ENCODE measurements at places on chromosomes 5 and 9.

DNA sequence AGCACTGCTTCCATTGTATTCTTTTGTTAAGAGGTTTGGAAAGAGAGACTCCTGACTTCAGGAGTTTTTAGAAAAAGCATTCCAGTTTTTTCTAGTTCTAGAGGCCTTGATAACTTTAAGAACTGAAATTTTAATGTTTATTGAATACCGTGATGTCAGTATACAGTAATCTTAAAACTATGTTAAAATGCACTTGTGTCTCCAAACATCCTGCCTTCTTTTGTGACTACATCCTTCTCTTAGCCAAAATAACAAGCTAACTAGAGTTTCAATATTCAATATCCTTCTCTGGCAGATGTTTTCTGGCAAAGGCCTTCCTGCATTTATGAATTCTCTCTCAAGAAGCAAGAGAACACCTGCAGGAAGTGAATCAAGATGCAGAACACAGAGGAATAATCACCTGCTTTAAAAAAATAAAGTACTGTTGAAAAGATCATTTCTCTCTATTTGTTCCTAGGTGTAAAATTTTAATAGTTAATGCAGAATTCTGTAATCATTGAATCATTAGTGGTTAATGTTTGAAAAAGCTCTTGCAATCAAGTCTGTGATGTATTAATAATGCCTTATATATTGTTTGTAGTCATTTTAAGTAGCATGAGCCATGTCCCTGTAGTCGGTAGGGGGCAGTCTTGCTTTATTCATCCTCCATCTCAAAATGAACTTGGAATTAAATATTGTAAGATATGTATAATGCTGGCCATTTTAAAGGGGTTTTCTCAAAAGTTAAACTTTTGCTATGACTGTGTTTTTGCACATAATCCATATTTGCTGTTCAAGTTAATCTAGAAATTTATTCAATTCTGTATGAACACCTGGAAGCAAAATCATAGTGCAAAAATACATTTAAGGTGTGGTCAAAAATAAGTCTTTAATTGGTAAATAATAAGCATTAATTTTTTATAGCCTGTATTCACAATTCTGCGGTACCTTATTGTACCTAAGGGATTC, 43.1 kb downstream of the NDFIP1 start:
- peak; percentile 46 for DNase-seq

DNA sequence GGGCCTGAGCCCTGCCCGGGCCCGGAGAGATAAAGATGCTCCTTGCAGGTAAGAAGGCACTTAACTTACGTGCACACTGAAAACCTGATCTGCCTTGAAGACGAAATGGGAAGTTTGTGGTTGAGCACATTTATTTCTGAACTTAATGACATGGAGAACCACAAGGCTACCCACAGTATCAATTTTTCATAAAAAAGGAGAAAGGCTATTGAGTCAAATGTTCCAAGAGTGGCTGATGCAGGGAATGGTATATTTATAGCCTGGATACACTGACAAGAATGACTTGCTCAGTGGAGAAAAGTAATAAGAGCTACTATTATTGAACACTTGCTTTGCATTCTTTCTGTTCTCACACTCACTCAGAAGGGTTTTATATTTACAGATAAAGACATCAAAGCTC, 419.3 kb downstream of the ACTL7B start:
- DNase-seq, result no peak

DNA sequence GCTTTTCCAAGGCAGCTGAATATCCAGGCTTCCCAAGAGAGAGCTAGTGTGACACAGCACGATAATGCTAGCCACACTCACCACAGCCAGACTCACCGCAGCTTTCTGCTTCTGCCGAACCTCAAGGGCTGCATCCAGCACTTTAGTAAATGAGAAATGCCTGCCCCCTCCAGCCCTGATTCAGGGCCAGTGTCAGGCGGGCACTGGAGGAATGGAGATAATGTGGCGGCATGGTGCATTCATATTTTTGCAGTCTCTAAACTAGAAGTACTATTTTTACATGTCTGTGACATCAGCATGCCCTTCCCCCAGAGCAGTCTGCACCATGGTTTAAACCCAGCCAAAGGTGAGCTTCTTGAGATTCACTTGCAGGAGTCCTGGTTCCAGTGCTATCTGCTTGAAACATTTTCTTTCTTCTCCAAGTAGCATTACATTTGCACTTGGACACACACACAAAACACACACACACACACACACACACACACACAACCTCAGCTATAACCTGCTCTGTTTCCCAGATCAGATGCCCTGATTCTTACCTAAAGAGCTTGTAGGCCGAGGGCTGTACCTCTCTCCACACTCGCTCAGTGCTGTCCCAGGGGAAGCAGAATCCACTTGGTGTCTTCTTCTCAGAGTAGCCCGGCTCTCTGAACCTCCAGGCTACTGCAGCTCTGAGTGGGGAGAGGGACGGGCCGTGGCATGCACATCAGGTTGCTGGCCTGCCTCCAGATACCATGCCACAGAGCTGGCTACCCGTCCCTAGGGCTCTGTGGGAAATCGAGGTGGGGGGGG, at the start of gene FGF1:
FGF1 (minus strand) TSS at position 673 of the 792 bp plus-strand sequence. CDS start 71,963 bp downstream, outside the sequence.
- peak; percentile 48 for DNase-seq

DNA sequence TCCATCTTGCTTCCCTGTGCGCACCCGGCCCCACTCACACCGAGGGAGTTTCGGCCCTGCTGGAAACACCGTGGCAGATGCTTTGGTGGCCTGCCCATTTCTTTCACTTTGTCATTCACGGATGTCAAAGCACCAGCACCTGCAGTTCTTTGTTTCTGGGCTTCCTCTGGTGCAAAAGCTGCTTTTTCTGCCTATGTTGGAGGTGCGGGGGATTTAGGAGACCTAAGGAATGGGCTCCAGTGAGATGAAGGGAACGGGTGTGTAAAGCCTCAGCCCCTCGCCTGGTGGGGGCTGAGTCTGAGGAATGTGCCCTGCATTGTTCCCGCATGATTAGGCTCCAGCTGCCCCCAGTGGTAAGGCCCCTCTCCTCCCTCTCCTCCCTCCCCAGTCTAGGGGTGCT, 62.3 kb downstream of the THBS4 start:
- DNase-seq, result no peak

DNA sequence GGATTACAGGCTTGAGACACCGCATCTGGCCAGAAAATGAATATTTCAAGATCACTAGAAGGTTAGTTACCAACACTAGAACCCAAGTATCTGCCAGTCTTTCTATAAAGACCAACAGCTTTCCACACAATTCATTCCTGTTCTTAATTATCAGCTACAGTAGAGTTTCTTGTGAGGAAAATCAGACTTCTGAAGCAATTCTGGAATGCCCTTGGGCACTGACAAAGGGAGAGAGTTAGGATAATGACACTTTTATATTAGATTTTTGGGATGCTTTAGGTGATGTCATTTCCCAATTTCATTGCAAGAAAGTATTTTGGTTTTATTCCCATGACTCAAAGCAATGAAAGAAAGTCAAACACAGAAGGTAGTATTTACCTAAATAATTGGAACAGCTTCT, 497.0 kb upstream of the TUSC1 start:
- DNase-seq, result no peak

DNA sequence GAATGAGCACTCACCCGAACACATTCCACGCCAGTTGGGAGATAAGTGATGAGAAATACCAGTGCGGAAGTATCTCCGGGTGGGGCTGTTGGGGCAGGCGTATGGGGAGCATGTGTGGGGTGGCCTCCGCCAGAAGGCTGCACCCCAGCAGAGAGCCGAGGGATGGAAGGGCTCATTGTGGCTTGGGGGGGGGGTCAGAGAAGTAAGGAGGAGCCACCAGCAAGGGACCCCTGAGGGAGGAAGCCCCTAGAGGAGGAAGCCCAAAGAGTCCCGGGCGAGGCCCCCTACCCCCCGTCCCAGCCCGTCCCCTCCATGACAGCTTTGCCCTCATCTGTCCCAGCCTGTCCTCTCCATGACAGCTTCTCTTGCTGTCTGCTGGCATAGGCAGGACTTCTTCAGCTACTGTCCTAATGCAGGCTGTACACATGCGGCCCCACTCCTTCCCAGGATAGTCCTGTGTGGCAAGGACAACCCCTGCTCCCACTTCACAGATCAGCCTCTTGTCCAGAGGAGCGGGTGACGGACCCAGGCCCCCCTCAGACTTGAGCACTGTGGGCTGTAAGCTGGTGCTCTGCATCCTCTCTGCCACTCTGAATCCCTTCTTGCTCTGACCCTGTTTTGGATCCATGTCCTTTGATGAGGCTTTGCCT, 239.6 kb downstream of the CACNA1B start:
- DNase-seq, result no peak

- DNase-seq, result no peak
Measured at GRCh38 chr5:150368526-150368925, 11.0 kb downstream of the TCOF1 start.

- peak; percentile 52 for DNase-seq
Measured at GRCh38 chr5:14663734-14664269, 716 bp upstream of the OTULIN start.

DNA sequence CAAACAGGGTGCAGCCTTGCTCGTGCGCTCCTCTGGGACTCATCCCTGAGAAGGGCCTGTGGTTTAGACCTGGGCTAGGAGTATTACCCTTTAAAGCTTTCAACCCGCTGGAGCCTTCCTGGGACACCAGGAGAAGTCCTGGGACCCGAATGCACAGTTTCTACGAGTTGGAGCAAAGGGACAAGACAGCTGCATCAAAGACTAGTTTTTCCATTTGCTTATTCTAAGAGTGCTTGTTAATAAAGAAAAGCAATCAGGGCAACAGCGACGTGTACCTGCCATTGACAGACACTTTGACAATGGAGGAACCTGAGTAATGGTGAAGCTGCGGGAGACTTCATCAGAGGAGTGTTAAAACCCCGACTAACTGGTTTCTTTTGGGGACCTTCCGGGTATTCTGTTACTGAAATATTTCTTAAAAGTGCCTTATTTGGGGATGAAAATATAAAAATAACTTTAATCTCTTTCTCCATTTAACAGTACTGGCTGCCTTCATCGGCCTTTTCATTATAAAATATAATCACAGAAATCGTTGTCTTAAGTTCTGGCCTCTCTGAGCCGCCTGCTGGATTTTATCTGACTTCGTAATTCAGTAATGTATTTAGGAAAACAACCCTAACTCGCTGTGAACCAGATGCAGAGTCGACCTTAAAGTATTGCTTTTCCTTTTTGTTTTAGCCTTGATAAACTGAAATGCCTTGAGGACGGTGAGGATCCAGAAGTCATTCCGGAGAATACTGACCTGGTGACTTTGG, 732 bp downstream of the SNAPC3 start:
- peak; percentile 12 for DNase-seq

DNA sequence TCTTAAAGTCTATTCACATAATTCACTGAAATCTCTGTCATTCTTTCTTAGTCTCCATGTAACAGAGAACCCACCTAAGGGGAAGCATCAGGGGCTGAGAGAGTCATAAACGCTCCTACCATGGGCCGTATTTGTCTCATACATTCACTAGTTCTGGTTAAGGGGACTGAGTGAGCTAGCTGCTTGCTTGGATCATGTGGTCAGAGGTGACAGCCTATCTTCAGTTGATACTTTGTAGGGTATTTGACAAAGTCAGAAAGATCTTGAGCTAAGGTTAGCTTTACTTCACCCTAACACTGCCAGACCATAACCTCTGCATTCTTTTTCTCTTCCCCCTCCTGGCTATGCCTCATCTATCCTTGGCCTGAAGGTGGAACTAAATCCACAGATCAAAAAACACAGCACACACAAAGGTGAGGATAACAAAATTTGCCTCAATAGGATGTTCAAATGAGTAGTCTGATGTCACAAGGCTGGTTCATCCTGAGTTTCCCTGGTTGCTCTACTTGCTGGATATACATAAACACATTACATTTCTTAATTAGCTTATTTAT, 66.5 kb downstream of the MARCHF3 start:
- no peak for DNase-seq

DNA sequence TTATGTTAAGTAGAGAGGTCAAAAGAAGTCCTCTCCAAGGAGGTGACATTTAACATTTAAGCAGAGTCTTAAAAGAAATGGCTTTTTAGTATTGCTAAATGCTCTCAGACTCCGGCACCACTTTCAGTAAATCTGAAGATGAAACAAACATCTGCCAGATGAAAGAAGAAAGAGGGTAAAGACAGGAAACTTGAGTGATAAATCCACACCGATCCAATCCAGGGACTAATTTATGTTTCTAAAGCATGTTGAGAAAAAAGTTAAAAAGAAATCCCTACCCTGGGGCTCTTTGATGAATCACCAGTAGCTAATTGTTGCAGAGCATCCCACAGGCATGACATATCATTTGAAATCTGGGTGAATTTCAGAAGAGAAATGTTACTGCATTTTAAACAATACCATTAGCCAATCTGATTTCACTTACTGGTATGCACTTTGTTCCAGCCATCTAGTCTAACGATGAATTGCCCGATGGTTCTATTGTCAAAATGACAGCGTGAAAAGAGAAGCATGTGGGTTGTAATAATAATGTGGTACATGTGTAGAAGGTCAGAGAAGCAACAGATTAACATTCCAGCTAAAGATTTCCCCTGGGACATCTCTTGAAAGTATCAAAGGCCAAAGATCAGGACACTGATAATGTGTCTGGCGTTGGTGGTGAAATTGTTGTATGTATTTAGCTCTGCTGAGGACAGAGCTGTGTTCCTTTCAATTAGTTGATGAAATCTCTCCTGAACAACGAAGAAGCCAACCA, 485.7 kb downstream of the CSNK1G3 start:
- no peak for DNase-seq

DNA sequence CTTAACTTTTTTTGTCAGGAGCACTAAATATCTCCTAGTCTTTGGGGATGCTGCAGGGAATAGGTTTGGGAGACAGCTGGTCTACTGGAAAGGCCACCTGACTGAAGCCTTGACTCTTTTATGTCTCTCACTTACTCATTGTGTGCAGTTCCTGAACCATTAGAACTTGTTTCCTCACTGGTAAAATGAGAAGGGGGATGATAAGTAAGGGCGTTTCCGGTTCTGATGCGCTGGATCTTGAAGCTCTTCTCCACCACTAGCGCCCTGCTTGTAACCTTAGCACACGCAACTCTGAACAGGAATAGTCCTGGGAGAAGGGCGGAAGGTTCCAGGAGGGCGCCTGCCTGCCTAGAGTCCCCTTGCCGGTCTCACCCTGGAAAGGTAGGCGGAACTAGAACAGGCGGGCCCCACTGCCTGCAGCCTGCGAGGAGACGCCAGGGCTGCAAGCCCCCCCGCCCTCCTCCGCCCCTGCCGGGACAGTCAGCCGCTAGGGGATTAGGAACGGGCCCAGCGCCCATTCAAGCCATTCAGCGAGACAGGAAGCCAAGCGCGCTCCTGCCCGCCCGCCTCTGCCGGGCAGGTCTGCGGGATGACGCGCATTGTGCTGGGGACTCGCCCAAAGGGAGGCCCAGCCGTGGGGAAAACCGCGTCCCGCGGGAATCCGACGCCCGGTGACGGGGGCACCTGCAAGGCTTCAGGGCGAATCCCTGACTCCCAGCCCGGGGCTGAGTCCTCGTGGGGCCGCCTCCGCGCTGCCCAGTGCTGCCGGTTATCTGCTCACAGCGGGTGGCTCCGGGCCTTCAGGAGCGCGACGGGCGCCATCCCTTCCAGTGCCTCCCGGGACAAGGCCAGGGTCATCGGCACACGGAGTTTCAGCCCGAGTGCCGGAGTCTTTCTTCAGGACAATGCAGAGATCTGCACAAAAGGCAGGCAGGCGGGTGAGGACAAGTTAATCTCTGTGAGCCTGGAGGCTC, 44.0 kb upstream of the XPA start:
- DNase-seq, result no peak

Measured in NCI-H345 (cell line).